ENCODE measurements at places on chromosomes 16 and 17. TPM values are rescaled to one million over a fixed set of nuclear protein-coding genes. Genes with fewer than 3 reads are reported as not detected.

DNA sequence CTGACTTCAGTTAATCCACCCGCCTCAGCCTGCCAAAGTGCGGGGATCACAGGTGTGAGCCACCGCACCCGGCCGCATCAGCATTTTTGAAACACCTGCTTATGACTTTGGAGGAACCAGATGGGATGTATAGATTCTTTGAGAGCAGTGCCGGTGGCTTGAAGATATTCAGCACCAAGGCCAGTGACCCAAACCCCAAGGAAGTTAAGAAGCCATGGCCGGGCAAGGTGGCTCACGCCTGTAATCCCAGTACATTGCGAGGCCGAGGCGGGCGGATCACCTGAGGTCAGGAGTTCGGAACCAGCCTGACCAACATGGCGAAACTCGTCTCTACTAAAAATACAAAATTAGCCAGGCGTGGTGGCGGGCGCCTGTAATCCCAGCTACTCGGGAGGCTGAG is 43.9 kb downstream of the TRARG1 start:
- H3K4me1 ChIP-seq: no peaks in the 10 kb centered on the region
- no peaks in the 10 kb centered on the region for H3K27me3 ChIP-seq
- no peak overlapping the region for H3K27ac ChIP-seq
- no peak for DNase-seq
- no peak overlapping the region for H3K4me3 ChIP-seq

- H3K36me3 ChIP-seq: no peaks in the 10 kb centered on the region
- no peak for DNase-seq
- no peak overlapping the region for H3K4me3 ChIP-seq
- H3K27me3 ChIP-seq: no peaks in the 10 kb centered on the region
Measured at GRCh38 chr16:53651357-53651756, 52.3 kb downstream of the RPGRIP1L start.

DNA sequence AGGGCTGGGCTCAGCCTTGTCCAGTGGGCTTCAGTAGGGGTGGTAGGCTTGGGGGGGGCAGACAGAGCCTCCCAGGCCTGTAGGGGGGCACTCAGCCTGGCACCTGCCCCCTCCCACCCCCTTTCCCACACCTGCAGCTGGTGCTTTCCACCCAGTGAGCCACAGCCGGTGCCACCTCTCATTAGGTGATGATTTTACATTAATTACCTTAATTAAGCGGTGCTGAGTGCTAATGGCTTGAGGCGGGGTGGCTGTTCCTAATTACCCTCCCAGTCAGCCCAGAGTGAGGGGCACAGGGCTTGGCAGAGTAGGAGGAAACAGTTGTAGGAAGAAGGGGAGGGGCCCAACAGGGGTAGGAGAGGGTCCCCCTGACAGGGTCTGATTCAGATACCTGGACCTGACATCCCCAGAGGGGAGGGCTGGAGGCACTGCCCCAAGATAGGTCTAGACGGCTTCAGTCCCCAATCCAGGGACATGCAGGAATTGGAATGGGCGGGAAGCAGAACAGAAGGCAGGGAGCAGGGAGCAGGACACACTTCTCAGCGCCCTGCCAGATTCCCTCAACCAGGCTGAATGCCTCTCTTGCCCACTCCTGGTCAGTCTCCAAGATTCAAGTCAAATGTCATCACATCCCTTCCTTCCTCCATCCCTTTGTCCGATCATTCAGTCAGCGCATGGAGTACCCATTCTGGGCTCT is 26.5 kb upstream of the PHF12 start:
- H3K27ac ChIP-seq: no peak overlapping the region
- DNase-seq: no peak
- H3K27me3 ChIP-seq: no peaks in the 10 kb centered on the region

Gene KRT32
- not detected for polyA plus RNA-seq

Gene NRN1L
- 0.37 TPM for polyA plus RNA-seq

DNA sequence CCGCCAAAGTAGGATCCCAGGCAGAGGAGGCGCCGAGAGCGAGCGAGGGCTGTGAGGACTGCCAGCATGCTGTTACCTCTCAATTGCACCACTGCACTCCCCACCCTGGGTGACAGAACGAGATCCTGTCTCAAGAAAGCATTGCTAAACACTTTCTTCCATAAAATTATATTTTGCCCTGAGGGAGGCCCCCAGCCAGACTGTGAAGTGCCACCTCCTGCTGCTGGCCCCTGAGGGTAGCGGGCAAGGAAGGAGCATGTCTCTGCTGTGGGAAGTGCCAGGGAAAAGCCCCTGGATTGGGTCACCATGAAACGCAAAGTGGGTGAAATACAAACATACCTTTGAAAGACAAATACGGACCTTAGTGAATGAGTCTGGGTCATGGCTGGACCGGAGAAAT is 78.0 kb upstream of the AMZ2 start:
- H3K36me3 ChIP-seq: no peaks in the 10 kb centered on the region
- H3K4me3 ChIP-seq: no peak overlapping the region

Gene PRR15L
- 0.19 TPM for polyA plus RNA-seq

- peaks cover 9% of the 10 kb centered on the region for H3K36me3 ChIP-seq
- H3K27me3 ChIP-seq: no peaks in the 10 kb centered on the region
- peaks cover 26% of the 10 kb centered on the region for H3K4me1 ChIP-seq
- no peak for DNase-seq
- H3K27ac ChIP-seq: peak overlapping the region; percentile 89
Measured at GRCh38 chr16:30875871-30876801, 17.7 kb downstream of the BCL7C start.

- DNase-seq: no peak
- no peak overlapping the region for H3K4me3 ChIP-seq
- H3K27ac ChIP-seq: no peak overlapping the region
- no peaks in the 10 kb centered on the region for H3K36me3 ChIP-seq
- H3K27me3 ChIP-seq: peaks cover 10% of the 10 kb centered on the region
Measured at GRCh38 chr17:49577650-49577934, 1.9 kb downstream of the NXPH3 start.

Gene PDK2
- 48.0 TPM for polyA plus RNA-seq

GRCh38 chr16:66918803-66919568 is at the start of gene CDH16:
TSS of gene CDH16 (minus strand) at chr16:66918885. CDS start at chr16:66918065, 820 bp downstream.
- no peaks in the 10 kb centered on the region for H3K36me3 ChIP-seq
- no peaks in the 10 kb centered on the region for H3K4me1 ChIP-seq
- H3K27me3 ChIP-seq: peaks cover under 1% of the 10 kb centered on the region
- H3K27ac ChIP-seq: no peak within 1 kb of the TSS
- DNase-seq: no peak

Gene TAT
- not detected for polyA plus RNA-seq

Gene CNP
- 35.2 TPM for polyA plus RNA-seq

GRCh38 chr17:48195910-48196309 is 88.3 kb downstream of the SNX11 start:
- H3K27me3 ChIP-seq: no peaks in the 10 kb centered on the region
- peaks cover 49% of the 10 kb centered on the region for H3K36me3 ChIP-seq
- H3K4me3 ChIP-seq: no peak overlapping the region

DNA sequence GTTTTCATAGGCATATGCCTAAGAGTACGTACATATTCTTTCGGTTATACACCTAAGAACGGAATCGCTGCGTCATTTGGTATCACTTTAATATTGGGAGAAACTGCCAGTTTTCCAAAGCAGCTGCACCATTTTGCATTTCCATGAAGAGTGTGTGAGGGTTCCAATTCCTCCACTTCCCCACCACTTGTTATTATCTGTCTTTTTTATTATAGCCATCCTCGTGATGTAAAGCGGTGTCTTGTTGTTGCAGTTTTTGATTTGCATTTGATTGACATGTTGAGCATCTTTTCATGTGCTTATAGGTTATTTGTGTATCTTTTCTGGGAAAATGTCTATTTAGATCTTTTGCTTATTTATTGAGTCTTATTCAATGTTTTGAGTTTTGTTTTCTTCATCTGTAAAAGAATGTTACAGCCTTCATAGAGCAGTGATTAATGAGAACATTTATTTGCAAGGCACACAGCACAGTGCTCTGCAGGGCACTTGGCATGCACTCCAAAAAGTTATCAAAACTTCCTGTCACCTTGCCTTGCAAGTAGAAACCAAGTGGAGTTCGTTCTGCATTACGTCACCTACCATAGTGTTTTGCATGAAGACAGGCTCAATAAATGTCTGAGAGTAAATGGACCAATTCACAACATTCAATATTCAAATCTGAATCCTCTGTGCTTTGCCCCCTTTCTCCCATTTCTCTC is 26.6 kb upstream of the ST6GALNAC1 start:
- no peaks in the 10 kb centered on the region for H3K36me3 ChIP-seq
- DNase-seq: peak; percentile 45
- H3K4me3 ChIP-seq: peak overlapping the region; percentile 0
- H3K27me3 ChIP-seq: no peaks in the 10 kb centered on the region
- peaks cover 19% of the 10 kb centered on the region for H3K4me1 ChIP-seq
- peak overlapping the region; percentile 80 for H3K27ac ChIP-seq

- H3K27me3 ChIP-seq: no peaks in the 10 kb centered on the region
- H3K4me3 ChIP-seq: no peak overlapping the region
- DNase-seq: no peak
- no peaks in the 10 kb centered on the region for H3K36me3 ChIP-seq
- peaks cover 9% of the 10 kb centered on the region for H3K4me1 ChIP-seq
Measured at GRCh38 chr16:2987286-2987685, 7.0 kb upstream of the PKMYT1 start.

DNA sequence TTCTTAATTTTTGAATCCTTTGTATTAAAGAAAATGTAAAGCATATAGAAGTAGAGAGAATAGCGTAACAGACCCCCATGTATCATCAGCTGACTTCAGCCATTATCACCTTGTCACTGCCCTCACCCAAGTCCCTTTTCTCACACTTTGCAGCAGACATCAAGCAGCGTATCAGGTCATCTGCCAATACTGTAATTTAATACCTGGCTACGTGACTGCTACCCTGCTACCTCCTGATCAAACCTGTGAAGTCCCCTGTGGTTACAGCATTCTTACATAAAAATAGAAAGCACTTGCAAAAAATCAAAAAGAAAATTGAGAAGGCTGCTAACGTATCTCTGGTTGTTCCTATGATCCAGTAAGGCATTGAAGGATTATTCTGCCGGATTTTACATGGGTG is 96.4 kb downstream of the PLCG2 start:
- no peak overlapping the region for H3K4me3 ChIP-seq
- H3K27me3 ChIP-seq: no peaks in the 10 kb centered on the region
- DNase-seq: no peak
- no peaks in the 10 kb centered on the region for H3K36me3 ChIP-seq
- H3K27ac ChIP-seq: no peak overlapping the region

GRCh38 chr17:64180089-64181073 is 50.4 kb upstream of the ERN1 start:
- H3K4me3 ChIP-seq: no peak overlapping the region
- peaks cover 6% of the 10 kb centered on the region for H3K36me3 ChIP-seq
- DNase-seq: no peak
- H3K27ac ChIP-seq: no peak overlapping the region

Gene SLC5A2
- 0.76 TPM for polyA plus RNA-seq

Gene CES5A
- polyA plus RNA-seq: not detected

GRCh38 chr16:67169642-67170167 is 633 bp upstream of the NOL3 start:
- peaks cover 28% of the 10 kb centered on the region for H3K27me3 ChIP-seq
- H3K4me3 ChIP-seq: no peak overlapping the region
- H3K36me3 ChIP-seq: no peaks in the 10 kb centered on the region
- H3K4me1 ChIP-seq: peaks cover 44% of the 10 kb centered on the region
- H3K27ac ChIP-seq: no peak overlapping the region

- H3K4me3 ChIP-seq: peak overlapping the region; percentile 41
- H3K27ac ChIP-seq: peak overlapping the region; percentile 94
- H3K36me3 ChIP-seq: no peaks in the 10 kb centered on the region
- DNase-seq: no peak
Measured at GRCh38 chr17:80453998-80454556, 22.3 kb downstream of the NPTX1 start.

GRCh38 chr17:71184716-71185115 is 936.1 kb upstream of the SOX9 start:
- no peak overlapping the region for H3K27ac ChIP-seq
- no peaks in the 10 kb centered on the region for H3K4me1 ChIP-seq
- H3K27me3 ChIP-seq: no peaks in the 10 kb centered on the region

Gene ZG16
- not detected for polyA plus RNA-seq

- H3K4me1 ChIP-seq: no peaks in the 10 kb centered on the region
- no peak overlapping the region for H3K27ac ChIP-seq
- H3K36me3 ChIP-seq: peaks cover 3% of the 10 kb centered on the region
- H3K4me3 ChIP-seq: no peak overlapping the region
Measured at GRCh38 chr17:47373002-47373401, 49.2 kb downstream of the EFCAB13 start.

DNA sequence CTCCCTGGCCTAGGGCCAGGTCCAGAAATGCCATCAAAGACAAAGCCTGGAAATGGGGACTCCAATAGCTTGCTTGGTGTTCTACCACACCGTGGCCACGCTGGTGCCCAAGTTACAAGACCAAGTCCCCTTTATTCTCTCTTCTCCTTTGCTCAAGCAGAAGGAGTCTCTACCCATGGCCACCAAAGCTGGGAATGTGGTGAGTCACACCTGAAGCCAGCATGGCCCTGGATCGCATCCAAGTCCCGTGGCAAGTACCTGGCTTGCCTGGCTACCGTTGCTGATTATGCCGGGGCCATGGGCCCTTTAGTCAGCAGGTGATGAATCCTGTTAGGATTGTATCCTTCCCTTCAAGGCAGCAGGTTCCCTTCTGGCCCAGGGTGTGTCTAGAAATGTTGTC is 260.0 kb downstream of the HAPSTR1 start:
- H3K27me3 ChIP-seq: no peaks in the 10 kb centered on the region
- H3K36me3 ChIP-seq: no peaks in the 10 kb centered on the region
- H3K4me3 ChIP-seq: no peak overlapping the region
- DNase-seq: no peak
- H3K27ac ChIP-seq: no peak overlapping the region

Gene LAT
- polyA plus RNA-seq: 343 TPM

DNA sequence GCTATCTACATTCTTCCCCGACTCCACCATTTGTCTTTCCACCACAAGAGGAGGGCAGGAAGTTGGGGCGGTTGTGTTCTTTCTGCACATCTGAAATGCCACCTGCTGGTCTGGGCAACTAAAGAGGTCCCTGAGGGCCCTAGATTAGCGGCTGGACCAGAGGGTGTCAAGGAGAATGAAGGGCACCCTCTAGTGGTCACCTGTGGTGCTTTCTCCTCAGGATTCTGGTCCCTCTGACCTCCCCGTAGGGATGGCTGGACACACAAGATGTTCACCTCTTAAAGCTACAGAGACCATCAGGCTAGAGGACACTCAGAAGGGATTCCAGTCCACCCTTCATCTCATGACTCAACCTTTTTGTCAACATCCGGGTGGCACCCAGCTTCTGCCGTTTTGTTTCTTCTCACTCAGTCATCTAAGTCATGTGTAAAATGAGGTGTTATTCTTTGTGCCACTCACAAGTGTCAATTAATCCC is 2.9 kb upstream of the SCIMP start:
- no peaks in the 10 kb centered on the region for H3K36me3 ChIP-seq
- no peak overlapping the region for H3K27ac ChIP-seq
- H3K4me3 ChIP-seq: no peak overlapping the region
- peaks cover 25% of the 10 kb centered on the region for H3K4me1 ChIP-seq
- no peaks in the 10 kb centered on the region for H3K27me3 ChIP-seq
- DNase-seq: no peak

Gene HASPIN
- 0.07 TPM for polyA plus RNA-seq

Data from CD4-positive, CD25-positive, alpha-beta regulatory T cell (primary cell).